ENCODE measurements at places on chromosomes 12 and 14.
A peak's percentile ranks its signal among the peaks of the same experiment; 100 is the strongest.

- H3K4me1 ChIP-seq: no peaks in the 10 kb centered on the region
- H3K27me3 ChIP-seq: no peaks in the 10 kb centered on the region
- no peak for DNase-seq
- H3K27ac ChIP-seq: no peak overlapping the region
- H3K36me3 ChIP-seq: no peaks in the 10 kb centered on the region
Measured at GRCh38 chr12:14357486-14357885, 8.0 kb upstream of the ATF7IP start.

DNA sequence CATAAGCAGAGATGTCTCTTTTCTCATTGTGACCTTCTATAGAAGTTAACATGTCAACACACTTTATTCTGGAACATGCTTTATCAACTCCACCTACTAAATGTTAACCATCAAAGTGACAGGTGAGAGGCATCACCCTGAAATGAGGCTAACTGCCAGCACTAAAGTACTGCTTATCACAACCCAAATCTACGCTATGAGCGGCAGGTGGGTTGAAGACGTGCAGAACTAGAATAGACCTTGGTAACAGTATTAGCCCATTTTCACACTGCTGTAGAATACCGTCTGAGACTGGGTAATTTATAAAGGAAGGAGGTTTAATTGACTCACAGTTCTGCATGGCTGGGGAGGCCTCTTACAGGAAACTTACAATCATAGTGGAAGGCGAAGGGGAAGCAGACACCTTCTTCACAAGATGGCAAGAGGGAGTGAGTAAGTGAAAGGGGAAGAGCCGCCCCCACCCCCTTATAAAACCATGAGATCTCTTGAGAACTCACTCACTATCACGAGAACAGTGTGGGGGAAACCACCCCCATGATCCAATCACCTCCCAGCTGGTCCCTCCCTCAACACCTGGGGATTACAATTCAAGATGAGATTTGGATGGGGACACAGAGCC lies 359.0 kb downstream of the SEC23A start:
- no peaks in the 10 kb centered on the region for H3K4me1 ChIP-seq
- H3K36me3 ChIP-seq: no peaks in the 10 kb centered on the region
- H3K4me3 ChIP-seq: no peak overlapping the region
- DNase-seq: no peak
- no peak overlapping the region for H3K27ac ChIP-seq

DNA sequence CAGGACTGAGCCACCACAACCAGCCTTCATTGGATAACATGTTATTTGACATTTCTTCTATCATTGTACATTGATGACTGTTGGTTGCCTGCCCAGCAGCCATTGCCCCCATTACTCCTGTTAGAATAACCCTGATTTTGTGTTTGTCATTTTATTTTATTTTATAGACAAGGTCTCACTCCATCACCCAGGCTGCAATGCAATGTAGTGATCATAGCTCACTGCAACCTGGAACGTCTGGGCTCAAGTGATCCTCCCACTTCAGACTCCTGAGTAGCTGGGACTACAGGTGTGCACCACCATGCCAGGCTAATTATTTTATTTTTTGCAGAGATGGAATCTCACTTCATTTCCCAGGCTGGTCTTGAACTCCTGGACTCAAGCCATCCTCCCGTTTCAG lies 33.2 kb upstream of the LTA4H start:
- DNase-seq: no peak
- H3K27me3 ChIP-seq: no peaks in the 10 kb centered on the region
- no peaks in the 10 kb centered on the region for H3K4me1 ChIP-seq
- no peak overlapping the region for H3K4me3 ChIP-seq
- no peak overlapping the region for H3K27ac ChIP-seq

DNA sequence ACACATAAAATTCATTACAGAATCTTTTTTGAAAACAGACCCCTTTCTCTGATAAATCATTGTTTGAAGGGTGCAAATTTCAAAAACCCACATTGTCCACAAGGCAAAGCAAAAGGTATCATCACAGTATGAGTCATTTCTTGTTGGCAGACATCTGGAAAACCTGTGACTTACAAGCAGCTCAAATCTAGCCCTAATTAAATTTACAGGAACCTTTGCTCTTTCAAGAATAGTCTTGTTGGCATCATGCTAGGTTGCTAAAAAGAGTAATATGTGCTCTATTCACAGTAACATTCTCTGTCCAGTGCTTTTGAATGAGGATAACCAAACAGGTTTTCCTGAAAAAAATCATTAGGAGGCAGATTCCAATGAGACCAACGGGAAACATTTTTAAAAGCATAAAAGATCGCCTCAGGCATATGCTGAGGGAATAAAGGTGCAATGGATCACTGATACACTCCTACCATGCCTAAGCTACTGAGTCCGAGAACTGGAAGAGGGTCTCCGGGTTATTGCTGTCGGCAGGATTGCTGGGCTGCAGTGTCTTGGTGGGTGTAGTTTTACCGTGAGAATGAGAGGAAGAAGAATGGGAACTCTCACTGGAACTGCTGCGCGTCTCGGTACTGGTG lies 55.5 kb upstream of the TTC7B start:
- no peak for DNase-seq
- no peaks in the 10 kb centered on the region for H3K4me1 ChIP-seq

GRCh38 chr14:75726321-75726720 lies 65.3 kb downstream of the TTLL5 start:
- no peaks in the 10 kb centered on the region for H3K27me3 ChIP-seq
- no peak overlapping the region for H3K4me3 ChIP-seq
- H3K27ac ChIP-seq: no peak overlapping the region
- DNase-seq: no peak
- peaks cover 4% of the 10 kb centered on the region for H3K4me1 ChIP-seq

GRCh38 chr14:55731881-55732498 lies 152.0 kb downstream of the KTN1 start:
- H3K27me3 ChIP-seq: no peaks in the 10 kb centered on the region
- DNase-seq: peak; percentile 69
- H3K36me3 ChIP-seq: no peaks in the 10 kb centered on the region
- no peaks in the 10 kb centered on the region for H3K4me1 ChIP-seq
- H3K27ac ChIP-seq: no peak overlapping the region

- H3K36me3 ChIP-seq: no peaks in the 10 kb centered on the region
- no peak overlapping the region for H3K27ac ChIP-seq
- H3K4me1 ChIP-seq: no peaks in the 10 kb centered on the region
- H3K4me3 ChIP-seq: no peak overlapping the region
Measured at GRCh38 chr12:120933786-120934185, 29.6 kb upstream of the SPPL3 start.

- H3K4me1 ChIP-seq: no peaks in the 10 kb centered on the region
- no peak overlapping the region for H3K27ac ChIP-seq
- no peak for DNase-seq
- H3K27me3 ChIP-seq: no peaks in the 10 kb centered on the region
Measured at GRCh38 chr12:27462151-27462694, 15.7 kb downstream of the SMCO2 start.

DNA sequence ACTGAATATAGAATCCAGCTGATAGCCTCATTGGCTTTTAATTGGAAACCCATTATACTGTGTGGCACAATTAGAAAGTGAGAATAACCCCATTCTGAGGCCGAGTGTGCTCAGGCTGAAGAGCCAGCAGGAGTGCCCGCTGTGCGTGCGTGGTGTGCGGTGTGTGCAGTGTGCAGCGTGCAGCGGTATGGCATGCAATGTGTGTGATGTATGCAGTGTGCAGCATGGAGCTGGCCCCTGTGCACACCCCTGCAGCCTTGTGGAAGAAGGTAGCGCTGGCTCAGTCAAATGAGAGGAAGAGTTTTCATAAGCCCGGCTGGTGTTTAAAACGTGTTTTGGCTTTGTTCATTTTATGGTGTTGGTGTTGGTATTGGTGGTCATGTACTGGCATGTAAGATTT lies 22.9 kb downstream of the CKB start:
- H3K27me3 ChIP-seq: no peaks in the 10 kb centered on the region
- H3K4me1 ChIP-seq: peaks cover 7% of the 10 kb centered on the region
- H3K36me3 ChIP-seq: no peaks in the 10 kb centered on the region
- no peak for DNase-seq
- H3K4me3 ChIP-seq: no peak overlapping the region
- no peak overlapping the region for H3K27ac ChIP-seq

- peak within 1 kb of the TSS; percentile 92 for H3K27ac ChIP-seq
- H3K36me3 ChIP-seq: no peaks in the 10 kb centered on the region
- peaks cover 62% of the 10 kb centered on the region for H3K4me1 ChIP-seq
Measured at GRCh38 chr12:122980183-122981035, at the start of gene ARL6IP4. Gene ARL6IP4, plus strand, starts transcription at chr12:122980681. Its CDS starts 459 bp downstream, at chr12:122981140.

DNA sequence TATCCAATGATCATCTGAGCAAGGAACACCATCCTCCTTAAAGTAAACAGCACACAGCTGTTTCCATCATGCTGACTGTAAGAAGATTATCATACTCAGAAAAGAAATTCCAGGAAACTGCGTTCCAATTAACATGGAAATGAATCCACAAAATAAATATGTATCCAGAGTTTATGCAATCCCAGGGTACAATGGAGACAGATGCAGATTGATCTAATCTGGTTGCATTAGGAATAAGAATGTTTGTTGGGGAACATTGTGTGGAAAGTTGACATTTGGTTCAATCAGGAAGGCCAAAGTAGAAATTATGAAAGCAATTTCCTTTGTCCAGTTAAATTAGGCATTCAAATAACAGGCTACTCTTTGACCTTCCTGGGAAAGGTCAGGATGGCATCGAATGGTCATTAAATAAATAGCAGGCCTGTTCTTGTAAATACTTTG lies 236.9 kb upstream of the AMIGO2 start:
- no peaks in the 10 kb centered on the region for H3K36me3 ChIP-seq
- no peak overlapping the region for H3K27ac ChIP-seq
- H3K27me3 ChIP-seq: no peaks in the 10 kb centered on the region
- no peak for DNase-seq
- no peak overlapping the region for H3K4me3 ChIP-seq

- peak overlapping the region; percentile 82 for H3K27ac ChIP-seq
- peaks cover 49% of the 10 kb centered on the region for H3K4me1 ChIP-seq
- no peaks in the 10 kb centered on the region for H3K36me3 ChIP-seq
Measured at GRCh38 chr14:23154964-23155587, 28.4 kb downstream of the SLC7A8 start.
